ENCODE measurements at places on chromosomes 11 and 22. TPM values are rescaled to one million over a fixed set of nuclear protein-coding genes. Genes with fewer than 3 reads are reported as not detected.

DNA sequence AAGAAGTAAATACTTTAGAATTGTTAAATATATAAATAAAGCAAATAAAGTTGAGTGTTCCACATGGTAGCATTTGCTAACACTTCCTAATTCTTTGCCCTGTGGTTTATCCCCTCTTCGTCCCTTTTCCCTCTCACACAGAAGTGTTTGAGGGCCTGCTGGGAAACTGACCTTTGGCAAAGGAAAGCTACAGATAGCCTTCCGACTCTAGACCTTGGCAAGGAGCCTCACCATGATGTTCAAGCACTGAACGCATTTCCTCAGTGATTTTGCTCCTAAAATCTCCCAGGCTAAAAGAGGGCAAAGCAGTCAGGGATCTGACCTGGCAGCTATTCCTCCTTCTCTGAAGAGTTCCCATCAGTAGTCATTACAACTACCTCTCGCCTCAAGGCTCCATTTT lies 52.5 kb upstream of the HORMAD2 start:
- no peak for DNase-seq

PDGFD gene
- 5.1 TPM for total RNA-seq

GRCh38 chr11:19719960-19720359 lies 7.3 kb downstream of the NAV2 start:
- no peak for DNase-seq

- DNase-seq: no peak
Observed at GRCh38 chr11:10590218-10590915, 21.9 kb upstream of the LYVE1 start.

POU2AF3 gene
- 3.4 TPM for total RNA-seq

- no peak for DNase-seq
Observed at GRCh38 chr11:112464949-112465348, 204.3 kb upstream of the PLET1 start.

PANX1 gene
- 18.6 TPM for total RNA-seq

RASSF10 gene
- 8.7 TPM for total RNA-seq

DRD2 gene
- 0.54 TPM for total RNA-seq

SEC14L2 gene
- 39.1 TPM for total RNA-seq

DNA sequence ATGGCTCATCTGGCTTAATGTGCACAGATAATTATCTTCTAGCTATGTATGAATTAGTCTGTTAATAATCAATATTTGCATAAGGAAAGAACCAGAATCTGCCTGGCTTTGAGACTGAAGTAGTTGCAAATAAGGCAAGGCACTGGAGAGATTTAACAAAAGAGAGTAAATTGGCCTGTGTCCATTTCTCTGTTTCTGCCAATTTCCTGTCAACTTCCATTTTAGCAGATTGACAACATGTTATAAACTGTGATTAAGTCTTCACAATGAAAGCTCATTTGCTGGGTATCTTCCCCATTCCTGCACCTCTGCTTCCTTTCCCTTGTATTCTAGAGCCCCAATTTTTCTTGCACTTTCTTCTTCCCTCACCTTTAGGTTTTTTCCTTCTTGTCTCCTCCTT lies 5.3 kb upstream of the TMEM123 start:
- no peak for DNase-seq

CATSPER1 gene
- 2.6 TPM for total RNA-seq

- peak; percentile 74 for DNase-seq
Observed at GRCh38 chr11:15826826-15827225, 529.5 kb downstream of the SOX6 start.

- DNase-seq: peak; percentile 44
Observed at GRCh38 chr11:12216671-12217374, 106.4 kb downstream of the MICAL2 start.

GRCh38 chr11:107493117-107493516 lies 35.5 kb upstream of the CWF19L2 start:
- no peak for DNase-seq

- DNase-seq: no peak
Observed at GRCh38 chr11:6413791-6414201, 5.1 kb downstream of the APBB1 start.

DNA sequence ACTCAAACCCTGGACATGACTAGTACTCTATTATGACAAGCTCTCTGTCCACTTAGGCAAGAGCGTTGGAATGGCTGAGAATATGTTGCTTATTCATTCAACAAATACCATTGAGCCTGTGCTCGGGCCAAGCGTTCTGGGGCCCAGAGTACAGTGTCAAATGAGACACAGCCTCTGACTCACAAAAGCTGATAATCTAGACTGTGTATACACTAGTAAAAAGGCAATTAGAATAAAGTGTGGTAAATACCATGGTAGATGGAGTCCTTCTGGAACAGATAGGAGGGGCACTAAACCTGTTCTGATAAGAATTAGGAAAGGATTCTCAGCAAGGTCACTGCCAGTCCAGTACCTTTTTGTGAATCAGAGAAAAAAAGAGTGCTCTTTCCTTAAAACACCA lies 24.7 kb downstream of the KCNE3 start:
- no peak for DNase-seq

SNX32 gene
- not detected for total RNA-seq

- peak; percentile 20 for DNase-seq
Observed at GRCh38 chr11:7668911-7669310, 4.4 kb downstream of the CYB5R2 start.

DNA sequence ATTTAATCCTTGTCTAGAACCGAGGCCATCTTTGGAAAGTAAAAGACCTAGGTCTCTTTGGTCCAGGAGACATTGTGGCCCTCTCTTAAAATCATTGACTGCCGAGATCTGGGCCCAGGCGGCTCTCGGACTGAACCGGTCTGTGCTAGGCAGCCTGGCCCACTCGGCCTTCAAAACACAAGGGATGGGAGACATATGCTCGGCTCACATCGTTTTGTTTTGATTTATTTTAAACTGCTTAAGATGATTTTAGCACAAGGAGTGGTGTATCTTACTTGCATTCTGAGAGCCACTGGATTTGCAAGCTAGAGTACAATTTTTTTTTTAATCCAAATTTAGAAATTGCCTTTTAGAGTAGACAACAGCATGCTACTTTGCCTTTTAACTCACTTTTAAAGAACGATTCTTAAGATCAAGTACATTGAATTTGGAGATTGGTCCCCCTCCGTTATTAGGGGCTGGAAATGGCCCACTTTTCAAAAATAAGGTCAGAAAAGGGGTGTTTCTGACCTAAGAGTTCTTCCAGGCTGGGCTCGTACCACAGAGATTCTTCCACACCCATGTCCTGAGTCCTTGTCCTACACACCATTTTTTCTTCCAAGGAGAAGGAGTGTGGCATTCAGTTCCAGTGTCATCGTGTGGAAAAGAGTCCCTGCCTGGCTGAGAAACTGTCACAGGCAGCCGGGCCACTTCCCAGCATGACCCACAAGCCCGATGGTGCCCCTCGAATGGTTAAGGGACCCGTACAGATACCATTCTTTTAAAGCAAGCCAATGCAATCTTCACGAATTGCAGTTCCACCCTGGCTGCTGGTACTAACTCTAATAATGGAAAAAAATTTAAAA lies 80.5 kb upstream of the WNT7B start:
- no peak for DNase-seq

DNA sequence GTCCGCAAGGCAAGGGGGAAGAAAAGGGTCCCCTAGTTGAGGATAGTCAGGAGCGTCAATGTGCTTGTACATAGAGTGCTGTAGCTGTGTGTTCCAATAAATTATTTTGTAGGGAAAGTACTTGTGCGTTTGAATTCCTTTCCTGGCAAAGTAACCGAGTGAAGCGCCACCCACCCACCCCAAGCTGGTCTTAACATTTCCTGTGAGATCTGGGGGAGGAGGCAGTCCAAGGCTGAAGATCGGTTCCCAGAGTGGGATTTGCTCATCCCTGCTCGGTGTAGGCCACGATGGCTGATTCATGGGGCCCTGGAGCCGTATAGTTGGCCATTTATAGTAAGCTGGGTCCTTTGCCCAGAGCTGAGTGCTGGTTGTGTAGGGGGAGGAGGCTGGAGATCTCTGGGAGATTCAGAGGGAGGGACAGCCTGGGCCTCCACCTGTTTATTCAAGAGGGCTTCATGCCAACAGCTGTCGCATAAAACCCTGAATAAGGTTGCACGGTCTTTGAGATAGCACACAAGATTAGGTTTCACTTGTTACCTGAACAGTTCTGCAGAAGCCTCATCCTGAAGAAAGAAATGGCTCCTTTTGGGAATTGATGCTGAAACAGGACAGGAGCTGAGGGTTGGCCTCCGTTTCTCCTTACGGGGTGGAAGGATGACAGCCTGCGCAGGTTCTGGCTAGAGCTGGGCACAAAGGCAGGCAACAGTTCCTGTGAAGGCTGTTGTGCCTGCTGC lies 2.4 kb downstream of the ATF4 start:
- DNase-seq: peak; percentile 25

GRCh38 chr22:27131346-27131745 lies 474.0 kb downstream of the MIAT start:
- no peak for DNase-seq

DNA sequence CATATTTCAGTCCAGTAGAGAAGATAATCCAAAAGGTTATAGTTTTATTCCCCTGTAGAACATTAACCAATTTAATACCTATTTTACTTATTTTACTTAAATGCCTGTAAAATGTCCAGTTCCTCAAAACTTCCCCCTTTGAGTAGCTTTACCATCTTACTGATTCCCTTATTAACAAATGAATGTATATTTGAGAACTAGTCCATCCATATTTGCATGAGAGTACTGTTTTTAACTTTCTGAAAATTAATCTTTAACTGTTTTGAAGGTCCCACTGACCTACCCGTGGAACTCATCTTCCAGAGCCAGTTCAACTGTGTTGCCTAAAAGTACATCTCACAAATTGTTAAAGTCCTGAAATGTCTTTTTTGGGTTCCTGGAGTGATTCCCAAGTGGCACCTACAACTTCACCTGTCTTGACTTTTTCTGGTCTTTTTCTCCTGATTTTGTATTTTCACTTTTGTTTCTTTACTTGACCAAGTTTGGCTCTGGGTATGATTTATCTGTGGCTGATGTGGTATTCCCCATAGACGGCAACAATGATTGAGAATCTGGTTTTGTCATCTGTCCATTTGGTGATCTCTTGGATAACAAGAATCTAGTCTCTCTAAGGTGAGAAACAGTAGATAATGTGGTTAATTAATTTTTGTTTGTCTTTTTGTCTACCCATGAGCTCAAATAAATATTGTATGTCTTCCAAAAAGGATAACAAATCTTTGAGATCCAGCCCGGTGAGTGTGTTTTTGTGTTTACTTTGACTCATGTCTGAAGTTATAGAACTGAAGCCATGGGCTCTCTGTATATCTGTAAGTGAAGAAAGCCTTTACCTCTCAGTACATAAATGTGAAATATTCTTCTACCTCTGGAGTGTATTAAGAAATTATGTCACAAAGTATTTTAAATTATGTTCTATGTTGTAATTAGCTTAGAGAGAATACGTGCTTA lies 174.2 kb downstream of the ETS1 start:
- no peak for DNase-seq

OR4D10 gene
- total RNA-seq: not detected
